Choroid plexus epithelial cell (primary cell): ENCODE measurements at places on chromosomes 7 and 10.

DNA sequence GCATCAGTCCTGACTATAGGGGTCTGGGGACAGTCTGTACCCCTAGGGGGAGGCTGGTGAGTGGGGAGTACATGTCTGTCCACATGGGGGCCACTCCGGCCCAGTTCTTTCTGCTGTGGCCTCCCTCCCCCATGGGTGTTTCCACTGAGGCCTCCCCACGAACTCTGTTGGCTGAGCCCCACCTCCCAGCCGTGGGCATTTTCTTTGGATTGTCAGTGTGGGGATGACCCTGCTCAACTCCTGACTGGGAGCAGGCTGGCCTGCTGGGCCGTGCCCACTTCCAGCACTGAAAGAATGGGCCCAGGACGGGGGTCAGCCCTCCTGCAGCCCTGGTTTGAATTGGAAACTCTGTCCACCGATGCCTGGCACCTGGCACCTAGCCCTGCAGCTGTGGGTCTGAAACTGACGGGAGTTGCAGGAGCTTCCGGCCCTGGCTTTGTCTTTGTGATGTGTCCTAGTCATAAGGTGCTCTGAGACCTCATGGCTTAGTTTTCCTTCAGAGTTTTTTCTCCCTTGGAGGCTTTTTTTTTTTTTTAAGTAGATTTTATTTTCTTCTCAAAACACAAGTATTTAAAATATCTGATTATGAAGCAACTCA is 46.5 kb downstream of the LHPP start:
- DNase-seq, result no peak

DNA sequence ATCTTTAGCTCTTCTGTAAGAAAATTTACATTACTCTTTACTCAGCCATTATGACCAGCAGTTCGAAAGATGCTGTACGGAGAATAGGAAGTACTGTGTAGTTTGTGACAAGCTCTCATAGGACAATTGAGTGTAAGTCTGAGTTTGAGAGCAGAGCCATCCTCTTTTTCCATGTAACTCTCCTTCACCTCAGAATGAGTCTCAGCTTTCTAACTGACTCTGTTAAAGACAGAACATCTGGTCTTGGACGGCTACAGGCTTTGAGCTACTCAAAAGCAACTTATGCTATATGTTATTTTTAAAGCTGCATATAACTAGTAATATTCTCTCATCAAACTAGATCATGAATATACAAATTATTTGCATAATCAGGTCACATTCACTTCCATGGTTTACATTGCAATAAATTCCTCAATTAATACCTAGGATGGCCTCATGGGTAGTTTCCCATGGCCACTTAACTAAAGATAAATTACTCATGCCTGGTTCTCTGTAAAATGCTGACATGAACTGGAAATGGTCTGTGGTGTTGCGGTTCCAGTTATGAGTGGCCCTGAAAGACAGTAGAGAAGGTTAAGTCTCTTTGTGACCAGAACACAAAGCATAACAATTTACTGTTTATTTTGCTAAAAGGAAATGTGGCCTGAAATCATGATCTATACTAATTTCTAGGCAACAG is 358.7 kb downstream of the PHF14 start:
- DNase-seq, result no peak

DNA sequence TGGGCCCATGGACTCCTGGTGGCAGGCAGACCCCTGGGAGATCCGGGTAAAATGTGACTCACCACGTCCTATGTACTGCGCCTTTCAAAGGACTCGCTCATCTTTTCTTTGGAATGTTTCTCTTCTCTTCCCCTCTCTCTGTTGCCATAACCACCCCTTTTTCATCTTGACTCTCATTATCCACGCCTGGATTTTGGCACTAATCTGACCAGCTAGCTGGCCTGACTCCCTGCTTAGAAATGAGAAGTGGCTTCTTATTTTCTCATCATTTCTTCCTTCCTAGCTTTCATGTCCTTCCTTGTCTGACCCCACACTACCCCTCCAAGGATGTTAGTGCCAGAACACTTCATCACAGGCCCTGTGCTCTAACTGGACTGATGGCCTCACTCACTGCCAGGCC is 98.0 kb upstream of the FAM171A1 start:
- DNase-seq, result no peak

DNA sequence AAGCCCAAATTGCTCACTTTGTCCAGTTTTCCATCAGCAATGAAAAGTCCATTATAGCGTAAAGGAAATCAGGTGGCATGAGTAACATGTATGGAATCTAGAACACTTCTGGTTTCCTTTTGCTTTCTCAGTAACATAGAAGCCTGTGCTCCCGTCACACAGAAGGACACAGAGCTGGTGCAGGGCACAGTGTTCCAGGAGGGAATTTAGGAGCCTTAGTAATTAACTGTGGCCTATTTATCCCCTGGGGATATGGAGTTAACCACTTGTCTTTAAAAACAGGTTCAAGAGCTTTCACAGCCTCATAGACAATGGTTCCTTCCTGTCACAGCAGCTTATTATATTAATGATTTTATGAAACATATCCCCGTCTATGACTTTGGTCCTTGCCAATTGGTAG is 189.9 kb downstream of the NEBL start:
- DNase-seq, result no peak

GRCh38 chr10:127411062-127411461 is 138.0 kb upstream of the NPS start:
- no peak for DNase-seq

DNA sequence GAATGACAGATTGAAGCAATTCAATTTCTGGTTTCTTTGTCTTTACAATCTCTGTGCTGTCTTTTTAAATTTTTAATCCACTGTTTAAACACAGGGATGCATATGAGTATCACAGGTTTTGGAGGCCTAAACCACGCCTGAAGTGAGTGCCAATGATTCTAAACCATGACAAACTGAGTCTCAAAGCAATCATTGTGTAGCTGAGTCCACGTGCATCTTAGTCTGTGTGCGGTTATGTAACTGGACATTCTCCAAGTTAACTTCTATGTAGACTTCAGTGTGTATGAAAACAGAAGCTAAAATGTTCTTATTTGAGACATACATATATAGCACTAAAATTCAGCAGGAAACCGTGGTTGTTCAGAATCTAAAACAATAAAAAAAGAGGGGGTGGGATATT is 79.3 kb upstream of the ST8SIA6 start:
- no peak for DNase-seq

DNA sequence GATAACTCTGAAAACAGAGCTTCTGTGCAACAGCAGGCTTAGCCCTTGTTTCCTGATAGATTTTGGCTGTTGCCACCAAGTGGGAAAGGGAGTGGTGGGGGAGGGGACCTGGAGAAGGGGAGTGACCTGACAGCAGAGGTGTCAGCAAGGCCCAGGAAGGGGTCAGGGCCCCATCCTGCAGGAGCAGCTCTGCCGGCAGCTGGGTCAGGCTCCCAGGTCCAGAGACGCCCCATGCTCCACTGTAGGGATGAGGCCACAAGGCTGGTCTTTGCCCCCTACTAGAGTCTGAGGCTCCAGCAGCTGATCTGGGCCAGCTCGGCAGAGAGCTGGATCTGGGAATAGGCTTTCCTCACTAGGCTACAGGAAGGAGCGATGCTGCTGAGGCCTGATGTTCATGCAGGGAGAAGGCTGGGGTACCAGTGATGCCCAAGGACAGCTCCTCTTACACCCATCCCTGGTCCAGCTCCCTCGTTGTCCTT is 44.0 kb upstream of the ZMIZ1 start:
- DNase-seq, result no peak

- no peak for DNase-seq
Observed at GRCh38 chr7:73882047-73882402, 21.1 kb downstream of the TMEM270 start.

DNA sequence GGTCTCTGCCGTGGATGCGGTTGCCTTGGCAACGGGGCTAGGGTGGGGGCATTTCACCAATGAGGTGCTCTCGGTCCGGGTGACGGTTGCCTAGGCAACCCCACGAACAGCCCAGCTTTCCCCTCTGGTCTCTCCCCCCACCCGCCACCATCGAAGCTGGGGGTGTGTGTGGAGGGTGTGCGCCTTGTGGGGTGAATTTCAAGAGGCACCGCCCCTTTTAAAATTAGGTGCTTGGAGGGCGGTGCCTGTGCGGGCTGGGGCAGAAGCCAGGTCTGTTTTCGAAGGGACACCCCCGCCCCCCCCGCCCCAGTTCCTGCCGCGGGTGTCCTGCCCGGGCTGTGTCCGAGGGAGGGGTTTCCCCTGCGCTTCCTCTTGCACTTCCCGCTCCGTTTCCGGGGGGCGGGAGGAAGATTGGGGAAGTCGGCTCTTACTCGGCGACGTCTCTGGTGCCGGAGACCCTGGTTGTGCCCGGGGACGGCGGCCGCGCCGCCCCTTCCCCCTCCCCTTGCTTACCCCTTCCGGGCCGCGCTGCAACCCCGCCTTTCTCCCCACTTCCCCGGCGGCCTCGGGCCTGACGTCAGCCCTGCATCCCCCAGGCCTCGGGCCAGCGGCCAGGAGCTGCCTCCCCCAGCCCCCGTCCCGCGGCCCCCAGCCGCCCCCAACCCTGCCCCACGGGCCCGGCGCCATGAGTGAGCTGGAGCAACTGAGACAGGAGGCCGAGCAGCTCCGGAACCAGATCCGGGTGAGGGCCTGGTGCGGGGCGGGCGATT is 2.2 kb downstream of the GNB2 start:
- peak; percentile 66 for DNase-seq

GRCh38 chr10:48474765-48475365 is 130.0 kb downstream of the ARHGAP22 start:
- no peak for DNase-seq

GRCh38 chr7:25389489-25390106 is 161.3 kb upstream of the NPVF start:
- peak; percentile 76 for DNase-seq

- DNase-seq, result no peak
Observed at GRCh38 chr10:68595513-68595912, 35.4 kb downstream of the TET1 start.

- no peak for DNase-seq
Observed at GRCh38 chr7:64879800-64880199, 23.3 kb upstream of the ZNF273 start.

GRCh38 chr7:45589915-45590678 is 15.9 kb downstream of the ADCY1 start:
- no peak for DNase-seq

DNA sequence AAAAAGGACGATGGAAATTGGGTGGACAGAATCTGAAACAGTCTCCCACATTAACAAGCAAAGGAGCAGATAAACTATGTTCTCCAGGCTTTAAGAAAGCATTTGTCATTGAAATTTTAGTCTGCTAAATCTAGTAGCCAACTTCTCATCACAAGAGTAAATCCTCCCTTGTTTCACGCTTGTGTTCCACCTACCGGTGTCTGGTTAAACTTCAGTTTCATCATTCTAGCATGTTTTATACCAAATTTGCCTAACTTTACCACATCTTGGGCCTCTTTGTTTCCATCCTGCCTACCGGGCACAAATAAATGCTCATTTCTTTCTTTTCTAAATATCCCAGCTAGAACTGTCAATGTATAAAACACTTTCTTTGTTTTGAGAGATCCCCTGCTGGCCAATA is 5.8 kb downstream of the LIPA start:
- DNase-seq, result no peak

DNA sequence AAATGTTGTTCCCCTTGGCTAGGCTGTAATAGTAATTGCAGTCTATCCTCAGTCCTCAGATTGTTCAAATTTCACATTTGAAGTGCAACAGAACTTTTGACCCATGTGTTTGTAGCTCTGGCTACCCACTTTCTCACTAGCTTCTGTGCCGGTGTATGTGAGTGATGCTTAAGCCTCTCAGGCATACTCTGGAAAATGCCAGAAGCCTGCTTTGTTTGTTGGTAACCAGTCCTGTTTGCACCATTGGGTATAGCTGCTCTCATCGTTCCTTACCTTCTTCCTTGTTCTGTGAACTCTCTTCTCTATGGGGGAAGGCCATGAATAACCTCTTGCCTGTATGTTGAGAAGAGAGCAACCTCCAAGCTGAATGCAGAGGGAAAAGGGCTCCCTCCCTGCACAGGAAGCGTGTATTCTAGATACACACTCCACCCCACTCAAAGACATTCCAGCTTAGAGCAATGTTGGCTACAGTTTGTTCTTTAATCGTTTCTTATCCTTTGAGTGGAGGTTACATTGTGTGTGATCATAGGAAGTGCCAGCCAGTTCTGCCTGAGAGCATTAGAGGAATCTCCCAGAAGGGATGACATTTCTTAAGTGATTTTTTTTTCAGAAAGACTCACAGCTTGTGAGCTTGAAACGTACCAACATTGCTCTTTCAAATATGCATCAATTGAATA is 40.5 kb downstream of the C1QL3 start:
- no peak for DNase-seq

GRCh38 chr10:132224343-132225072 is 37.8 kb downstream of the DPYSL4 start:
- peak; percentile 15 for DNase-seq

DNA sequence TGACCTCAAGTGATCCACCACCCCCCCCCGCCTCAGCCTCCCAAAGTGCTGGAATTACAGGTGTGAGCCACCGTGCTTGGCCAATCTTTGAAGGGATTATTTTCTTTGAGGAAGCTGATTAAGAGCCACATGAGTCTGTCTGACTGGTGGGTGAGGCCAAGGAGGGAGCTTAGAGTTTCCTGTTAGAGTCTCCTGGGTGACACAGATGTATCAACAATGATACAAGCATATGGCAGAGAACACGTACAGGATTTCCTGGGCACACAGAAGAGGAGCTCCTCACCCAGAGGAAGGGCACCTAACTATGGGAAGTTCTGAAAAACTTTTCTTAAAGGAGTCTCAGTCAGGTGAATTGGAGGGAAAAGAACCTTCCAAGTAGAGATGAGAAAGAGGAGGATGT is 69.4 kb downstream of the GOLGA7B start:
- peak; percentile 3 for DNase-seq

DNA sequence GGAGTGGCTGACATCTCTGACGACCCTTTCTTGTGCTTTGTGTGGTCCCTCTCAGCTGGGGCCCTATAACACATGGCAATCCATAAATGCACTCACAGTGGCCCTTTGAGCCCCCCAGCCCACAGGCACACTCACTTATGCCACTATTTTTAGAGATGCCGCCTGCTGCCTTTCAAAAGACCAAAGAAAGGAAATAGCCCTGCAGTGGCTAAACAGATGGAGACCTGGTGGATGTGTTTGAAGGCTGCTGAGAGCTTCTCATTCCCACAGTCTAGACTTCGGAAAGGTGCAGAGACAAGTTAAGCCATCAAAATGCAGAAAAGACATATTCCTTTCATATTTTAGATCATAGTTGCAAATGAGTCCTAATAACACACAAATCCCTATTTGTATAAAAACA is 42.0 kb upstream of the PDZD8 start:
- DNase-seq, result no peak

DNA sequence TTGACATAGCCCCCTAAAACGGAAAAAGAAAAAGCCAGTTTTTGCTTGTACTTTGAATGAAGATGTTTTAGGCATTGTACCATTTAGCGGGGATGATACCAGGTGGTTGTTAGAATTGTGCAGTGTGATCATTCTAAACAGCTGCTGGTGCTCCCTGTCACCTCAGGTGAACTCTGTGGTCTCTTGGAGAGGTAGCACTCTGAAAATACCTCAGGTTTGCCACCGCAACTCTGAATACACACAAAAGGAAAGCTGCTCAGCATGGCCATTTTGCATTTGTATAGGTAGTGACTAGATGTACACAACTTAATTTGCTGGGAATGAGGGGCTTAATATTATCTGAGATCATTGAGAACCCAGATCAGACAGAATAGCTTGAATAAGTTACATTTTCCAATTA is 52.6 kb downstream of the PLEKHA8 start:
- DNase-seq, result no peak
